ENCODE measurements at places on chromosomes 12 and 14. TPM values are rescaled to one million over a fixed set of nuclear protein-coding genes. Genes with fewer than 3 reads are reported as not detected.

DNA sequence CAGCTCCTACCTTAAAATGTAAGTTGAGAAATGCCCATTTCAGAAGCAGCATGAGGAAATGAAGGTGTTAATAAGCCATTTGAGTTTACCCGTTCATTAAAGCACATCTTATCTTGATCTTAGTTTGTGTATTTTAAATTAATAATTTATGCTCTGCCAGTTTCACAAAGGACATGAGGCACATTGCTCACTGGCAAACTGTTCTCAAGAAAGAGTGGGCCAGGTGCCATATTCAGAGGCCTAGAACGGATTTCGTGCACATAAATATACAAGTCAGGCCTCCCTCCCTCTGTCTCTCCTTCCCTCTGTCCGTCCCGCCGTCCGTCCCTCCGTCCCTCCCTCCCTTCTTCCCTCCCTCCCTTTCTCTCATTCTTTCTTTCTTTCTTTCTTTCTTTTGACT, 29.5 kb downstream of the CPM start:
- no peak overlapping the region for H3K4me3 ChIP-seq
- H3K4me1 ChIP-seq, result peaks cover 7% of the 10 kb centered on the region
- H3K27me3 ChIP-seq, result no peaks in the 10 kb centered on the region
- H3K27ac ChIP-seq, result no peak overlapping the region

DNA sequence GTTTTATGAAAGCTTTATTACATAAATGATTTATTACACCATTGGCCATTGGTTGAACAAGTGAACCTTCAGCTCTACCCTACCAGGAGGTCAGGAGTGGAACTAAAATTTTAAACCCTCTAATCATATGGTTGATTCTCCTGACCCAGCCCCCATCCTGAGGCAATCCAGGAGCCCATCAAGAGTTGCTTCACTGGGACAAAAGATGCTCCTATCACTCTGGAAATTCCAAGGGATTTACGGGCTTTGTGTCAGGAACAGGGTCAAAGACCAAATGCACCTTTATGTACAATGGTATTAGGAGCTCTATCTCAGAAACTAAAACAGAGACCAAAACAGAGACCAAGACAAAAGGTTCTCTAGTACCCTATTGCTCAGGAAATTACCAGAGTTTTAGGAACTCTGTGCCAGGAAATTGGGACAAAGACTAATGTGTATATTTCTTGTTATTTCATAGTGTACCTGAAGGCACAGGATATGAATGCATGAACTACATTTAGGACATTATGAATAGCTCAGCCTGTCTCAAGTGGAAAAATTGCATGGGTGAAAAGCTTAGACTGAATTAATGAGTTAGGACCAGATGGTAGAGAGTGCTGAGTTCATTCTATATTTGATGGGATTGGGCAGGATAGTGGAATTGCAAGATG, 171.7 kb upstream of the FLRT2 start:
- H3K4me1 ChIP-seq, result no peaks in the 10 kb centered on the region
- no peaks in the 10 kb centered on the region for H3K36me3 ChIP-seq
- no peak overlapping the region for H3K27ac ChIP-seq
- no peaks in the 10 kb centered on the region for H3K27me3 ChIP-seq

GRCh38 chr12:11786638-11787365, 137.3 kb downstream of the ETV6 start:
- DNase-seq, result no peak
- no peak overlapping the region for H3K4me3 ChIP-seq

GRCh38 chr12:84502907-84503787, 409.5 kb downstream of the SLC6A15 start:
- H3K27ac ChIP-seq, result peak overlapping the region; percentile 89
- peak; percentile 89 for DNase-seq
- H3K36me3 ChIP-seq, result no peaks in the 10 kb centered on the region
- no peaks in the 10 kb centered on the region for H3K27me3 ChIP-seq
- 0 out of 2 replicates have a peak overlapping the region, but pooled peaks have one; percentile 11 for H3K4me3 ChIP-seq

DNA sequence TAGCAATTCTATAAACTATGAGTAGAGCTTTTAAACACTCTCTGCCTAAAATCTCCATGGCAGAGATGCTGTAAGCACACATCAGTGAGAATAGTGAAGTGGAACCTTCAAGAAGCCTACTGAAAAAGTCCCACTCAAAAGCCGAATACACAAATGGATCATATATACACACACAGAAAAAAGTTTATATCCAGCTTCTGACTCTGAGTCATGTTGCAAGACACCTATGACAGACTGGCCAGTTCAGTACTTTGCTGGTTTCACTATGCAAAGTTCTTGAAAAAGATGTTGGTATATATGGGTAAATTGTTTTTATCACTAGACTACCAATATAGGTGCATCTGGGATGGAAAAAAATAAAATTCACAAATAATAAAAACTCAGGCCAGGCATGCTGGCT, 126.1 kb downstream of the KCNK10 start:
- no peak overlapping the region for H3K4me3 ChIP-seq
- peaks cover 32% of the 10 kb centered on the region for H3K27me3 ChIP-seq
- H3K27ac ChIP-seq, result no peak overlapping the region
- no peaks in the 10 kb centered on the region for H3K36me3 ChIP-seq

- H3K4me1 ChIP-seq, result no peaks in the 10 kb centered on the region
- H3K27ac ChIP-seq, result no peak overlapping the region
- no peak for DNase-seq
- H3K27me3 ChIP-seq, result no peaks in the 10 kb centered on the region
These were observed 128.1 kb downstream of the MGST1 start for GRCh38 chr12:16475521-16475920.

GRCh38 chr12:3681595-3682061, 71.3 kb downstream of the CRACR2A start:
- no peaks in the 10 kb centered on the region for H3K4me1 ChIP-seq
- H3K27ac ChIP-seq, result no peak overlapping the region
- no peaks in the 10 kb centered on the region for H3K27me3 ChIP-seq
- no peak for DNase-seq
- H3K4me3 ChIP-seq, result no peak overlapping the region
- no peaks in the 10 kb centered on the region for H3K36me3 ChIP-seq

GRCh38 chr12:6234214-6234613, 34.0 kb downstream of the CD9 start:
- H3K4me1 ChIP-seq, result peaks cover 49% of the 10 kb centered on the region
- H3K4me3 ChIP-seq, result no peak overlapping the region
- H3K27ac ChIP-seq, result no peak overlapping the region
- peaks cover 37% of the 10 kb centered on the region for H3K36me3 ChIP-seq
- H3K27me3 ChIP-seq, result no peaks in the 10 kb centered on the region

- H3K4me1 ChIP-seq, result peaks cover 11% of the 10 kb centered on the region
- no peaks in the 10 kb centered on the region for H3K36me3 ChIP-seq
- H3K4me3 ChIP-seq, result no peak overlapping the region
- H3K27me3 ChIP-seq, result no peaks in the 10 kb centered on the region
- DNase-seq, result no peak
These were observed 23.3 kb downstream of the PPP1R36 start for GRCh38 chr14:64573109-64573508.

- H3K27ac ChIP-seq, result no peak overlapping the region
- H3K4me1 ChIP-seq, result no peaks in the 10 kb centered on the region
- no peak overlapping the region for H3K4me3 ChIP-seq
- no peaks in the 10 kb centered on the region for H3K36me3 ChIP-seq
- no peaks in the 10 kb centered on the region for H3K27me3 ChIP-seq
- DNase-seq, result no peak
These were observed 19.9 kb downstream of the HECTD4 start for GRCh38 chr12:112362310-112362709.

- peaks cover 7% of the 10 kb centered on the region for H3K4me1 ChIP-seq
- no peaks in the 10 kb centered on the region for H3K36me3 ChIP-seq
- H3K27me3 ChIP-seq, result no peaks in the 10 kb centered on the region
- DNase-seq, result peak; percentile 78
These were observed 6.8 kb upstream of the TWF1 start for GRCh38 chr12:43812926-43813325.

DNA sequence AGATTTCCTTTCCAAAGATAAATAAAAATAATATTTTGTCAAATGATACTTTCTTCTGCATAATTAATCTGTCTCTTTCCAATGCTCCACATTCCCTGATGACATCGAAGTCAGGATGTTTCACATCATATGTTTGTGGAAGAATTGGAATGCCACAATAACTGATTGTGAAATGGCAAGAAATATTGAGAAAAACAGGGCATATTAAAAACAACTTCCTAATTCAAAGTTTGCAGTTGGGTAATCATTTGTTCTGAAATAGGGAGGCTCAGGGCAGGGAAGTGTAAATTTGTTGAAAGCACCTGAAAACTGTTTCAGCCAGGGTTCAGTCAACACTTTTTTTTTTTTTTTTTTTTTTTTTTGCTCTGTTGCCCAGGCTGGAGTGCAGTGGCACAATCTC, 50.7 kb downstream of the BCAT1 start:
- H3K4me1 ChIP-seq, result no peaks in the 10 kb centered on the region
- H3K36me3 ChIP-seq, result no peaks in the 10 kb centered on the region
- no peak for DNase-seq
- 0 out of 2 replicates have a peak, but pooled peaks cover 5% of the 10 kb centered on the region for H3K27me3 ChIP-seq

DNA sequence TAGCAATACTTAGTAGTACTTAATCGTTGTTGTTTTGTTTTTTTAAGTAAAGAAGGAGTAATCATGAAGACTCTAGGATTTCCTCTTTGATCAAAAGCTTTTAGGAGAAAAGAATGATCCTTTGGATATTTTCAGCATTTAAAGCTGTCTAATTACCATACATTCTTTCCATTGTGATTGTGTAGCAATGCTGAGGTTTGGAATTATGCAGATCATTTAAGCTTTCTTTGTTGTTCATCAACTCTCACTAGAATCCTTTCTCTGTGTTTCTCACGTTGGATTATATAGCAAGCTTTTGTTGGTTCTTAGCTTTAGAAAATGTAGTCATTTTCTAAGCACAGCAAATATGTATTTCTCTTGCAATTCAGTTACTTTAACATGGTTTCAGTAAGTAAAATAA, 25.8 kb downstream of the CCDC91 start:
- H3K36me3 ChIP-seq, result peaks cover 18% of the 10 kb centered on the region
- no peak overlapping the region for H3K27ac ChIP-seq
- DNase-seq, result no peak
- no peak overlapping the region for H3K4me3 ChIP-seq
- H3K27me3 ChIP-seq, result no peaks in the 10 kb centered on the region

DNA sequence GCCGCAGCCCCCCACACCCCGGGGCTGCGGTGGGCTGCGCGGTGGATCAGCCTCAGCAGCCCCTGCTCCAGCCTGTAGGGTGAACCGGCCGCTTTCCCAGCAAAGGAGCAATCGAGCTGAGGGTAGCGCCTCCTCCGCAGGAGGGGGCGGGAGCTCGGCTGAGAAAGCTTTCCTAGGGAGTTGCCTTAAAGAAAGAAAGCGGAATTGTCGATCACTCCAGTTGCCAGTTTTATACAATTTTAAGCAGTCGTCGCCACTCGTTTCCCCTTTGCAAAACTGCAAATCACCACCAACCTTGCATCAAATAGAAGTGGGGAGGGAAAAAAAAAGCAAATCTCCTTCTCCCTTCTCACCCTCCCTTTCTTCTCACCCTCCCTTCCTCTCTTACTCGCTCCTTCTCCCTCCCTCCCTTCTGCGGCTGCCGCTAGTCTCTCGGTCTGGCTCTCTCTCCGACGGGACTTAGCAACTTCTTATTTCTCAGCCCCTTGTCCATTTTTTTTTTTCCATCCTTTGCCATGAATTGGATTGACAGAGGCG, at the start of gene PDE3A:
PDE3A (plus strand) TSS at position 424 of the 537 bp plus-strand sequence. CDS start 748 bp downstream, outside the sequence.
- peaks cover 61% of the 10 kb centered on the region for H3K27me3 ChIP-seq
- H3K4me1 ChIP-seq, result no peaks in the 10 kb centered on the region
- peak within 1 kb of the TSS; percentile 66 for H3K27ac ChIP-seq
- DNase-seq, result peak; percentile 42
- H3K4me3 ChIP-seq, result peak within 1 kb of the TSS; percentile 67
- no peaks in the 10 kb centered on the region for H3K36me3 ChIP-seq

- H3K4me3 ChIP-seq, result no peak overlapping the region
- H3K36me3 ChIP-seq, result no peaks in the 10 kb centered on the region
- no peak overlapping the region for H3K27ac ChIP-seq
These were observed 84.8 kb downstream of the PEBP1 start for GRCh38 chr12:118220702-118221101.

DNA sequence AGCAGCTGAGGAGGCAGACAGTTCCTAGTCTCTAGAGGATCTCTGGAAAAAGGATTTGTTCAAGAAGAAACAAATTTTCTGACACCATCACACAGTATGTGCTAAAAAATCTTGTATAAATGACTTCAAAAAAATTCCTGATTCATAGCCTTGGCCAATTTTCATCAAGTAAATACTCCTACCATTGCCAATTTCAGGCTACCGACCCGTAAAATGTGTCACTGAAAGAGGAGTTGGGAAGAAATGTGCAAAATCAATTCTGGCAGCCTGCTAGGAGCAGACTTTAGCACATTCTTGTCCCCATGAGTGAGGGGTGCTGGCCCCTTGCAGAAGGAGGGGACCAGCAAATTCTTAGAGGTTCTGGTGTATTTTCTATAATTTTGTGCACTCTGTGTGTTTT, 109.4 kb downstream of the TMEM30B start:
- no peak overlapping the region for H3K4me3 ChIP-seq
- no peaks in the 10 kb centered on the region for H3K27me3 ChIP-seq
- no peak overlapping the region for H3K27ac ChIP-seq
- H3K36me3 ChIP-seq, result no peaks in the 10 kb centered on the region

DNA sequence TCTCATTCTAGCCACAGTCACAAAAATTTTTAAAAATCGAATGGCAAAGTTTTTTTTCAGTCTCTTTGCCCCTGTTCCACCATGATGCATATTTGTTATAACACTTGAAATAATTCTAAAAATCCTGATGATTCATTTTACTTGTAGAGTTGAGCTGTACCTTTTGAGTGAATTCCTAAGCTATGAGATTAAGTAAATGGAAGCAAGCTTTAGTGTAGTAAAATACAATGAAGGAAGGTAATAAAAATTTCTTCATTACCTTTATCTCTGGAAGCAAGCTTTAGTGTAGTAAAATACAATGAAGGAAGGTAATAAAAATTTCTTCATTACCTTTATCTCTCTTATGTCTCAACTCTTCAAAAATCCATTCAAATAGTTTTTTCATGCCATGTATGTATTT, 46.1 kb downstream of the TMTC3 start:
- no peaks in the 10 kb centered on the region for H3K27me3 ChIP-seq
- no peak overlapping the region for H3K4me3 ChIP-seq
- peak; percentile 72 for DNase-seq
- no peaks in the 10 kb centered on the region for H3K36me3 ChIP-seq
- H3K4me1 ChIP-seq, result peaks cover 39% of the 10 kb centered on the region

Gene KRT77
- total RNA-seq, result not detected

Gene KRT83
- 0.33 TPM for total RNA-seq

Gene KLRC2
- not detected for total RNA-seq

Gene PTHLH
- 414 TPM for total RNA-seq

Gene CELA1
- not detected for total RNA-seq

Gene GATC
- total RNA-seq, result 33.8 TPM

Gene IFNG-AS1
- not detected for total RNA-seq

Gene ACRBP
- 0.77 TPM for total RNA-seq
